ENCODE measurements at places on chromosomes 3 and 15.

DNA sequence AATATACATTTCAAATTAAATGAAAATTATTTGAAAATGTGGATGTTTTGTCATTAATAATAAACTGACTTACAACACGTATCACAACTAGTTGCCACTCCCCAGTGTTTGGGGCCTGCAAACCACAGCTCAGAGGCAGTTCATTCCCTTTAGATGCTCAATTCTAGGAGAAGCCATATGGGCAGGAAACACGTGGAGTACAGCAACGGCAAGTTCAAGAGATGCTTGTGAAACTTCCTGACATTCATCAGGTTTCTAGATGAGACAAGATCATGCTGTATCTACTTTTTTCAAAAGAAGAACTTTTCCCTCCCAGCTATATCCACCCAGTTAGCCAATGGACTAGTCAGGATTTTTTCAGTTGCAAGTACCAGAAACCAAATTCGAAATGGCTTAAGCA lies 17.6 kb upstream of the PLA2G4D start:
- no peak for DNase-seq

DNA sequence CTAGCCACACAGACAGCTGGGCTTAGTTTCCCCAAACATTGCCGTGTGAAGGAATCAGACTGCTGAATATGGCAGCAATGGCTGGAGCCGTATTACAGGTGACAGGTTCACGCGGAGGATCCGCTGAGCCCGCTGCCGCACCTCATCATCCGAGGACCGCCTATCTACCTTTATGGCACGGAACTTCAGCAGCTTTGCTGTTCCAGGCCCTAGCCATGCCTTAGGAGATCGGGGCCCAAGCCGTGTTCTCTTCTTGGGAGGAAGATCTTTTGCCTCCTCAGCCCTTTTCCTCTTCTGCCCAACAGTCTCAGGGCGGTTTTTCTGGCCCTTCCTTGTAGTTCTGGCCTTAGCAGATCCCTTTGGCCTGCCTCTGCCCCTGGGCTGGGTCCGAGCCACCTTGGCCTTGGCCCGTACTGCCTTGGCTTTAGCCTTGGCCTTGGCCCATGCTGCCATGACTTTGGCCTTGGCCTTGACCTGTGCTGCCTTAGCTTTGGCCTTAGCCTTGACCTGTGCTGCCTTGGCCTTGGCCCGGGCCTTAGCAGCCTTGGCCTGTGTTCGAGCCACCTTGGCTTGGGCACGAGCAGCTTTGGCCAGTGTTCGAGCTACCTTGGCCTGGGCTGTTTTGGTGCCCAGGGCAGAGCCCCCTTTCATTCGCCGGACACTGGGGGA lies 3.2 kb downstream of the CCDC71 start:
- no peak for DNase-seq

DNA sequence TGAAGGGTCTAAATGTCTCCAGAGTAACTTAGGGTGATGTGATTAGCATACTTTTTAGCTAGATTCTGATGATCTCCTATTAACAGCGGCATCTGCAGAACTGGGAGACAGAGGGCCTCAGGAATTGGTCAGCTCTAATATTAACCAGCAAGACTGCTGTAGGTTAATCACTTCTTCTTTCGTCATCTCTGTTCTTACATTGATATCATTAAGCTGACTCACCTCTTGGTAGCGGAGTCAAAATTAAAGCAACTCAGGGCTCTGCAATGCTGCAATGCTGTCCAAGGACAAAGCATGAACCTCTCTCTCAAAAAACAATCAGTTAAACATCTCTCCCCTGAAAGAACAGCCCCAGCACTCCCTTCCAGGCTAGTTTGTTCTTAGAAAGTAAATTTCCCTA lies 57.5 kb upstream of the TRA2B start:
- DNase-seq = no peak

- DNase-seq = no peak
These were observed 385.8 kb downstream of the LPP start for GRCh38 chr3:188539631-188540194.

GRCh38 chr3:58994746-58995330 lies 55.0 kb downstream of the CFAP20DC start:
- no peak for DNase-seq

GRCh38 chr3:22244761-22245521 lies 493.9 kb upstream of the ZNF385D start:
- DNase-seq = no peak

All from NCI-H187 (cell line).